ENCODE measurements at places on chromosomes 13 and 19.

- no peak for DNase-seq
Measured at GRCh38 chr13:28471421-28471820, 23.5 kb downstream of the FLT1 start.

DNA sequence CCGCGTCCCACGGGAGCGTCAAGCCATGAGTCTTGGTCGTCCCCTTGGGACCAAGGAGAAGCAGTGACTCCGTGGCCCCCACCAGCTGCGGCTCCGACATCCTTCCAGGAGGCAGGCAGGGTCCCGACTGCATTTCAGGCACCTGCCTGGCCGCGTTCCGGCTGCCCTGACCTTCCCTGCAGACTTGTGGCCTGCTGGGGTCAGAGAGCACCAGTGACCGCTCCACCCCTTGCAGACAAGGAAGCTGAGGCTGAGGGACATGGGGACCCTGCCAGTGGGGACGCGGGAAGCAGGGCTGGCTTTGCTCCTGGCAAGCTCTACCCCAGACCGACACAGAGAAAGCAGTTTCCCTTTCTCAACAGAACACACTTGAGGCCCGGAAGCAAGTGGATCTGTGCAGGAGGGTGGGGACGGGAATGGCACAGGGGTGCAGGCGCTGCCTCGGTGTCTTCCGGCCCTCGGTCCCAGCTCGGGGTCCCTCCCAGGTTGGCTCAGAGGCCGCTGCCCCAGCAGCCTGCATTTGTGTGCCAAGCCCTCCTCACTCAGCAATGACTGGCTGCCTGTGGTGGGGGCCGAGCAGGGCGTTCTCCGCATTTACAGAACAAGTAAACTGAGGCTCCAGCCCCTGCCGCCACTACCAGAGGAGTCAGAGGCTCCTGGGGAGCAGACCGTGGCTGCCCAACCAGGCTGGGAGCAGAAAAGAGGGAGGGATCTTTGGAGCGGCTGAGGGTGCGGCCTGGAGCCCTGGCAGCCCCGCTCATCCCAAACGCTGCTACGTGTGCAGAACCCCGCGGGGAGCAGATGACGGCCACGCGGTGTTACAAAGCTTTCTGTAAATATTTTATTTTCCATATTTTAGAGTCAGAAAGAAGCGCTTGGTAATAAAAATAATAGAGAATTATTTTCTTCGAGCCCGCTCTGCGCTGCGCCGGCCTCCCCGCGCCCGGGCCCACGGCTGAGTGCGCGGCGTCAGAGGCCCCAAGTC, 43.9 kb downstream of the GAS6 start:
- DNase-seq: no peak

DNA sequence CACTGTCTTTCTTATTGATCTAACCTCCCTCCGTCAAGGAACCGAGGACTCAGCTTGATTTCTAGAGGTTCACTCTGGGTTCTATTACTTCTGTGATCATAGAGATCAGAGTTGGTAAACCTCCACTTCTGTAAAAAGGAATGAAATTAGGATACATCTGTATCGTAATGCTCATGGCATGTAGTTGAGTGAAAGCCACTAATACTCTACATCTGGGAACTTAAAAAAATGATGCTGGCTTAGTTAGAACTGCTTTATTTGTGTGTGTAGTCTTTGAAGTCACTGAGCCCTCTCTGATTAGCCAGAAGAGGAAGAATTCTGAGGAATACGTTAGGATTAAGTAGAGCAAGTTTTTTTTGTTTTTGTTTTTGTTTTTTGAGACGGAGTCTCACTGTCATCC, 140.8 kb downstream of the GGACT start:
- DNase-seq: no peak

GRCh38 chr13:100836711-100837110, 162.1 kb upstream of the TMTC4 start:
- DNase-seq: no peak

DNA sequence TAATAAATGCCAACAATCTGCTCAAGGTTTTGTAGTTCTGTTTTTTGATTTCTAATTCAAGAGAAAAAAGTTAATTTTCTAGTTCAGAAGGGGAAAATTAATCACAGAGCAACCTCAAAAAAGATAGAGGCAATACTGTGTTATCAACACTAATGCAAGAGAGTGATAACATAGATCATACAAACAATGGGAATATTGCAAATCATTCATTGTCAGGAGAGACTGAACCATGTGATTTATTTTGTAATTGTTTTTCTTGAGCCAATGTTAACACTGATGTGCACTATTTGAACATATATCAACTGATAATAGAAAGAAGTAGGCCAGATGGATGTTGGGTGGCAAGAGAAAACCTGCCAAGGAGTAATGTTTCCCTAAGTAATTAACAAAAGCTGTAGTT, 19.9 kb downstream of the PCDH9 start:
- no peak for DNase-seq

GRCh38 chr13:27126859-27127258, 44.8 kb downstream of the USP12 start:
- no peak for DNase-seq

- no peak for DNase-seq
Measured at GRCh38 chr19:36266375-36266961, 51.6 kb downstream of the ZNF146 start.

- DNase-seq: no peak
Measured at GRCh38 chr13:113918580-113918979, 54.7 kb upstream of the GAS6 start.

DNA sequence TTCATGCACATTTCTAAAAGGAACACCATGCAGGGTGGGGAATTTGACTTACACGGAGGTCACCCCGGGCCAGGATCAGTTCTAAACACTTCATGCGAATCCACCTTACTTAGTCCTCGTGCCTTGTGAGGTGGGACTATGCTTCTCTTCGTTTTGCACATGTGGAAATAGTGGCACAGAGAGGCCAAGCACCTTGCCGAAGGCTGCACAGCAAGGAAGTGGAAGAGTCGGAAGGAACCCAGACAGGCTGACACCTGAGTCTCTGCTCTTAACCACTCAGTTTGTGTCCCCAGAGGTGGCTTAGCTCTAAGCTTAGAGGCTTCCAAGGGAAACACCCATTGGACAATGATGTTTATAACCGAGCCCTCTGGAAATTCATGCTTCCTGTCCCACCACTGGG, 150.1 kb downstream of the CACNA1A start:
- DNase-seq: no peak

DNA sequence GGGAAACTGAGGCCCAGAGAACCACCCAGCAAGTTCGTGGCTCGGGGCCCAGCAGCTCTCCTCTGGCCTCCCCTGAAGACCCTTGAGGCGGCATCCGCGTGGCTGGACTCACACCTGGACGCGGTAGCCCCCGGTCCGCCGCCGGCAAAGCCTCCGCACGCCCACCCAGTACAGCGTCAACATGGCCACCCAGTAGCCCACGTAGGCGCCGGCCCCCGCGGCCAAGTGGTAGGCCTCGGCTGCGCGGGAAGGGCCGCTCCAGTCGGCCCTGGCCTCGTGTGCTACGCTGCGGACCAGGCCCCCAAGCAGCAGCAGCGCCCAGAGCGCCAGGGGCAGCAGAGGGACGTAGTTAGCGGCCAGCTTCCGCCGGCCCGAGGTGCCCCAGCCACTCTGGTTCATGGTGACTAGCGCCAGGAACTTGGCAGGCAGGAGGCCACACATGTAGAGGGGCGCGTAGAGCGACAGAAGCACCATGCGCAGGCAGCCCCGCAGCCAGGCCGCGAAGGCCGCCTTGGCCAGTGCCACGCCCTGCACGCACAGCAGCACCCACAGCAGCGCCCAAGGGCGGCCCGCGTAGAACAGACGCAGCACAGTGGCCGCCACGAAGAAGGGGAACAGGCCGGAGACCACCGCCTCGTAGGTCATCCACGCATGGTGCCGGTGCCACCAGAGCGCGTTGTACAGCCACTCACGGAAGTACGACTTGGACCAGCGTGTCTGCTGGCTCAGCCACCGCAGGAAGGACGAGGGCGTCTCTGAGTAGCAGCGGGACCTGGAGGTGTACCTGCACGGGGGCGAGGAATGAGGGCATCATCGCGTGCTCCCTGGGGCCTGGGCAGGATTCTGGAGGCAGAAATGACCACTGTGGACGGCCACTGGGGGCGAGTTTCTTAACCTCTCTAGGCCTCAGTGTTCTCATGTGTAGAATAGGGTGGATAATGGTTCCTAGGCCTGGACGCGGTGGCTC, 10.2 kb downstream of the HAS1 start:
- no peak for DNase-seq

DNA sequence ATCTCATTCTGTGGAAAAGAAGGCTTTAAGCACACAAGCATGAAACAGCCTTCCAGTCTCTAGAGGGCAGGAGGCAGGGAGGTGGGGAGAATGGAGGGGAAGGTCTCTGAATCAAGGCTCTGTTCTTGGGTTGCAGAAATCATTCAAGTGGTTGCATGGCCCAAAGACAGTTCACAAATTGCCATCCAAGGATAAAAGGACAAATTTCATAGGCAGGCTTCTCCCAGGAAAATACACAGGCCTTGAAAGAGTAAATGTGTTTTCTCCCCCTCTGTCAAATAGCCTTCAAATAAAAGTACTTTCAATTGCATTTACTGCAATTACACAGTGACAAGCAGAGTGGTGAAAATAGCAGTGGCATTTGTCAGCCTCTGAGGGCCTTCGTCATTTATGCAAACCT, 450.8 kb downstream of the DCT start:
- DNase-seq: no peak

GRCh38 chr13:42836930-42837690, 55.7 kb downstream of the FAM216B start:
- DNase-seq: no peak

DNA sequence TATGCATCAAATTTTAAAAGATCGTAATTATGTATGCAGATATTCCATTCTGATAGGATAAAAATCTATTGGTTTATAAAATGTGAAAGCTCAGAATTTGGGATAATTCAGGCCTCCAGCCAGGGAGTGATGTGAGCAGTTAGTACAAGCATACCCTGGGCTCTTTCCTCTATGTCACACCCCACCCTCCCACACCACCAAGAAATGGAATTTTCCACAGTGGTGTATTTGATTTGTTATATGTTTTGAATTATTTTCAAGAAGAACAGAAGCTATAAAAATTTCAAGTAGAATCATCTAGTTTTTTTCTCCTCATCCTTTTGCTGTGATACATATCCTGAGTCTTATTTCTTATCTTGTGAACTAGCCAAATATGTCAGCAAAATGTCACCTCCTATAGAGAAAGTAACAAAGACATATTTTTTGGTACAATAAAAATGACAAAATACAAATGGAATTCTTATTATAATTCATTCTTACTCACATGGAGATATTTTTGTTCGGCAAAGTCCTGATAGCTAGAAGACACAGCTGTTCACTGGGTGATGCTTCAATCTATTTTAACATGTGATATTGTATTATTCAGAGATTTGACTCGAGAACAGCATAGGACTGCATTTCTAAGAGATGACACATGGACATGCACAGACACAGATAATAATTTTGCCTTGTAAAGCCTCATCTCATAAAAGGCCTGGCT, 61.2 kb upstream of the FRY start:
- DNase-seq: no peak

GRCh38 chr13:101429733-101430132, 13.4 kb upstream of the NALCN start:
- DNase-seq: no peak

DNA sequence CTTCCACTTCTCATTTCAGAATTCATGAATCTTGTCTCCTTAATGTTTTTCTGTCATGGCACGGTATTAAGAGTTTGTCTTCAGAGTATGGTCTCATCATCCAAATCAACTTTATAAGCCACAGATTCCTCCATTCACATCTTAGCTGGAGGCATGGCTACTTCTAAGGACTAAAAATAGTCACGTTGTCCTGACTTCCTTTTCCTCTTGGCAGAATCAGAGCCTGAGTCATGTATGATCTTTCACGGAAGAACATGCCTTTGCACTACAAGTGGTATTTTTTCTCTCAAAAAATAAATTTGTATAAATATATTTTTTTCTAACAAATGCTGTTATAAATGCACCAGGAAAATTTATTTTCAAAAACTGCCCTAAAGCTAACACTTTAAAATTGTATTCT, 71.4 kb downstream of the ALOX5AP start:
- no peak for DNase-seq

DNA sequence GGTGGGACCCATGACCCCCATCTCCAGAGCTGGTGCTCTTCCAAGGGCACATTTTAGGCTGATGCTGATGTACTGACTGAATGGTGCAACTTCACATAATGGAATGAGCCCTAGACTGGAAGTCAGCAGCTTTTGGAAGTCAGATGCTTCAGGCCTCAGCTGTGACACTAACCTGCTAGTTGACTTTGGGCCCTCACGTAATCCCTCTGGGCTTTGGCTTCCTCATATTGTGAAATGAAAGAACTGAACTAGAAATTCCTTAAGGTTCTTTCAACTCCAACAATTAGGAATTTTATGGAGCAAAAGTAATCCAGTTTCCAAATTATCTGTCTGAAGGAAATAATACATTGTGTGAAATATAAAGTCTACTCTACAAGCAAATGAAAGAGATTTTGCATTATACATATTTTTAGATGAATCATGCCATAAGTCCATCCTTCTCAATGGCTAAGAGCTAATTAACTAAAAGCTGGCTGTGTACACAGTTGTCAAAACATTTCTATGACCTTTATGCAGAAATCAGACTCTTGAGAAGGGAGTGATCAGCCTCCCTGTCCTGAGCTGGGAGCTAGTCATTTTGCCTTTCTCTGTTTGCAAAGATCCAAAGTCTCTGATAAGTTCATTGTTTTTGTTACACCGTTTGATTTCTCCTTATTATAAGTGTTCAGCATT, 204.2 kb downstream of the DCLK1 start:
- no peak for DNase-seq

DNA sequence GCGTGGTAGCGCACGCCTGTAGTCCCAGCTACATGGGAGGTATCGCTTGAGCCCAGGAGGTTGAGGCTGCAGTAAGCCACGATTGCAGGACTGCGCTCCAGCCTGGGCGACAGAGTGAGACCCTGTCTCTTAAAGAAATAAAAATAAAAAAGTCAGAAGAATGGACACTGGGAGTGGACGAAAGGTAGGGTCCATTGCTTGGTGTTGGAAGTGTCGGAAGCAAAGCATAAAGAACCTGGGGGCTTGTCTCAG, 392 bp upstream of the ARHGAP33 start:
- DNase-seq: no peak

DNA sequence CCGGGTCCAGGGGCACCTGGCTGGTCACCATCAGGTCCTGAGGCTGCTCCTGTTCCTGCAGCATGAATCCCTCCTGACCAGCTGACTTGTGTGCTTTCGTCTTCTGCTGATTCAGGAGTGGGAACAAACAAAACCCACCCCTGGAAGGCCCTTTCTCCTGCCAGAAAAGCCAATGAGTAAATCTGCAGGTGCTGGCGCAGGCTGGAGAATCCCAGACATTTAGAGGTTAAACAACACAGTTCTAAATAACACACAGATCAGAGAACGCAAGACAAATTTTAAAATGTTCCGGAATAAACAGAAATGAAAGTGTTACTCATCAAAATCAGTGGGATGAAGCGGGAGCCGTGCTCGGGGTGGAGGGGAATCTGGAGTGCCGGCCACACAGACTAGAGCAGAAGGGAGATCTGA, 60.6 kb upstream of the C13orf46 start:
- DNase-seq: no peak

GRCh38 chr13:111977179-111977506, 89.8 kb upstream of the SOX1 start:
- DNase-seq: no peak

Data from tibial artery (tissue), 4 donors.